ENCODE measurements at places on chromosomes 3 and 15.

GRCh38 chr3:104108522-104108921 is 1258.2 kb upstream of the ALCAM start:
- DNase-seq: no peak

DNA sequence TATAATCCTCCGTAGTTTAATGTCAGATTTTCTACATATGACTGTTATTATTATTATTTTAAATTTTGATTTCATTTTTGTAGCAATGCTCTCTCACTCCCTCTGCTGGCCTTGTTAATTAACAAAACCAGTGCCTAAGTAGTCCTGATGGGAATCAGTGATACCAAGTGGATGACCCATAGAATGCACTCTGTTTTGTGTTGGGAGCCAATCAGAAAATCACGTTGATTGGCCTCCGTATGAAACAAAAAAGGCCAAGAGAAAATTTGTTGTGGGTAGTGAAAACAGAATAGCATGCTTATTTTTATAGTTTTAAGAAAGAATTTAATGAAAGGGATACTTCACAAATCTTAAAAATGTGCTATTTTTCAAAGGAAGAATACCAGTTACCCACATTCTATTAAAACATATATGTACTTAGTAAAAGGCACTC is 34.4 kb upstream of the MEIS2 start:
- no peak for DNase-seq

- peak; percentile 49 for DNase-seq
Measured at GRCh38 chr3:111717601-111718000, 122.5 kb upstream of the ZBED2 start.

GRCh38 chr15:66581972-66582537 is 16.3 kb upstream of the LCTL start:
- DNase-seq: no peak

DNA sequence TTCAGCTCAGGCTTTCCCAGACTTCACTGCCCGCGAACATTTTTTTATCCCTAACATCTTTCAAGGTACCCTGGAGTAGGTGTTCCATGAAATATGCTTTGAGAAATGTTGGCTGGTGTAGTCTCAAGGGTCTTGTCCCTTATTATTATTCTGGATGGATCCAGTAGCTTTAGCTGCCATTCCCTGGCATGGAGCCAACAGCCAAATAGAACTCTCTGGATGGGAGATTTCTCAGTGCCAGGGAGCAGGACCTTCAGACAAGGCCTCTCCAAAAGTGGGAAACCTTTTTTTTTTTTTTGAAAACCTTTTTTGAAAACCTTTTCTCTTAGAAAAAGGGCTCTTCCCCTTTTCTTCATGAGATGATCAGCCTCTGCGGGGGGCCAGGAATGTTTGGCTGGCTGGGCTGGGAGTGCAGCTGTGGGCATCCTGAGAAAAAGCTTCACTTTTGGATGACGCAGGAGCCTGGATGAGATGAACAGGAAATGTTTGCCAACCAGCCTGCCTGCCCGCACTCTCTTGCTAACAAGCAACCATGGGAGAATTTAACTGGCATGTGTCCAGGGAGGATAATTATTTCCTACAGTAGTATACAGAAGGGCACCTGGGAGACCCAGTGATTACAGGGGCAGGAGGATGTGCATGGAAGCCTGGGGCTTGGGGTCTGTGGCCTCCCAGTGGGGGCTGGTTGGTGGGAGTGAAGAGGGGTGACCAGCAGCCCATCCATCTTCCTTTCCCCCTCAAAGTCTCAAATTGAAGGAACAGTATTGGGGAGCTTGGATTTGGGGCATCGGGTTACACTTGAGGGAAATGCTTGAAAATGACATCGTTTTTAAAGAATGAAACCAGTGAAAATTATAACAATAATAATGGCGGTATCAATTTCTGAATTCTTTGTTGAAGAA is 109.1 kb upstream of the LRIG1 start:
- no peak for DNase-seq

- DNase-seq: no peak
Measured at GRCh38 chr3:146326875-146327543, 76.1 kb upstream of the PLSCR4 start.

GRCh38 chr15:68334661-68335124 is 57.1 kb downstream of the FEM1B start:
- no peak for DNase-seq

- DNase-seq: no peak
Measured at GRCh38 chr3:148710665-148711064, 13.0 kb downstream of the AGTR1 start.

GRCh38 chr15:95300958-95301357 is 1029.5 kb upstream of the NR2F2 start:
- DNase-seq: no peak

- no peak for DNase-seq
Measured at GRCh38 chr3:183917776-183918175, 33.1 kb upstream of the PARL start.

- DNase-seq: no peak
Measured at GRCh38 chr15:35466476-35466875, 79.5 kb downstream of the DPH6 start.

DNA sequence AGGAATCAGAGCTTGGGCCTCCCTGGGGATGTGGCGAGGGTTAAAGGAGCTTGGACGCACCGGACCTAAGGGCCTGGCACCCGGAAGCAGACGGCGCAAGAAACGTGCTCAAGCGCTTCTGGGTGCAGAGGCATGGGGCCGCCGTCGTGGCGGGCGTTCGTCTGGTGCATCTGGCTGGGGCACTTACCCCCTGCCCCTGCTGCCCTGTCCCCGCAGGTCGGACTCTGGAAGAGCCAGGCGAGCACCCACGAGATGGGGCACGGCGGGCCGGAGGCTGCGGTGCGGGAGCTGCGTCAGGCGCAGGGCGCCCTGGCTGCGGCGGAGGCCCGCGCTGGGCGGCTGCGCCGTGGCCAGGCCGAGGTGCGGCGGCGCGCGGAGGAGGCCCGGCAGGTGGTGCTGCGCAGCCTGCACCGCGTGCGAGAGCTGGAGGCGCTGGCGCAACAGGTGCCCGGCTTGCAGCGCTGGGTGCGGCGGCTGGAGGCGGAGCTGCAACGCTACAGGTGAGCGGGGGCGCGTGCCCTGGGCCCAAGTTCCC is 2.5 kb downstream of the EFCC1 start:
- peak; percentile 26 for DNase-seq

GRCh38 chr3:129281726-129282125 is 3.1 kb downstream of the HMCES start:
- no peak for DNase-seq

GRCh38 chr15:28936081-28936480 is 50.3 kb downstream of the APBA2 start:
- no peak for DNase-seq

DNA sequence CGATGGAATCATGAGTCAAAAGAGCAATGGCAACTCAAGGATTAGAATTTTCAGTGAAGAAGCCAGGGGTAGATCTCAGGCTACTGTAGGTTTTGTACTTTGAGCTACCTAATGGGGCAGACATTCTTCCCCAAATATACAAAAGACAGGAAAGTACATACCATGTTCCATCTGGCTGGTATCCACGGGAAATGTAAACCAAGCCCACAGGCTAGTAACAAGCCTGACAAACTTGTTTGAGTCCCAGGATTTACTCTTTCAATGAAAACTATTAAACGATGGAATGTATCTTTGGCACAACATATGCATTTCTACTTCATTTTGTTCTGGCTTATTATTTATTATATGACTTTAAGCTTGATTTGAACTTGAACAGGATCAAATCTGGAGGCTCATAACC is 44.2 kb upstream of the GOLIM4 start:
- DNase-seq: no peak

DNA sequence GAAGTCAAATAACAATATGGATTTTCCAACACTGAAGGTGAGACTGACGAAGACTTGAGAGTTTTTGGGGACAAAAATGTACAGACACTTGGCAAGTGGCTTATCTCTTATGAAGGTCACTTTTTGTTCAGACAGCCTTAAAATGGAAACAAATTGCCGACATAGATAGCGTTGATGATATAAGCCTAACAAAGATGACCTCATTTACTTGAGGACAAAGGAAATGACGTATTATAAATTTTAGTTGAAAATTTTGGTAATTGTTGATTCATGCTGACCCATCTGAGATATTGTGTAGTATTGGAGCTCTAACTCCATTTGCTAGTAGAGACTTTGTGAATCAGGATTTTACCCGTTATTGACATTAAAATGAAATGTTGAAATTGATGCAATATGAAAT is 168.3 kb downstream of the SPATA16 start:
- DNase-seq: no peak

GRCh38 chr15:95953032-95953431 is 377.5 kb upstream of the NR2F2 start:
- no peak for DNase-seq

DNA sequence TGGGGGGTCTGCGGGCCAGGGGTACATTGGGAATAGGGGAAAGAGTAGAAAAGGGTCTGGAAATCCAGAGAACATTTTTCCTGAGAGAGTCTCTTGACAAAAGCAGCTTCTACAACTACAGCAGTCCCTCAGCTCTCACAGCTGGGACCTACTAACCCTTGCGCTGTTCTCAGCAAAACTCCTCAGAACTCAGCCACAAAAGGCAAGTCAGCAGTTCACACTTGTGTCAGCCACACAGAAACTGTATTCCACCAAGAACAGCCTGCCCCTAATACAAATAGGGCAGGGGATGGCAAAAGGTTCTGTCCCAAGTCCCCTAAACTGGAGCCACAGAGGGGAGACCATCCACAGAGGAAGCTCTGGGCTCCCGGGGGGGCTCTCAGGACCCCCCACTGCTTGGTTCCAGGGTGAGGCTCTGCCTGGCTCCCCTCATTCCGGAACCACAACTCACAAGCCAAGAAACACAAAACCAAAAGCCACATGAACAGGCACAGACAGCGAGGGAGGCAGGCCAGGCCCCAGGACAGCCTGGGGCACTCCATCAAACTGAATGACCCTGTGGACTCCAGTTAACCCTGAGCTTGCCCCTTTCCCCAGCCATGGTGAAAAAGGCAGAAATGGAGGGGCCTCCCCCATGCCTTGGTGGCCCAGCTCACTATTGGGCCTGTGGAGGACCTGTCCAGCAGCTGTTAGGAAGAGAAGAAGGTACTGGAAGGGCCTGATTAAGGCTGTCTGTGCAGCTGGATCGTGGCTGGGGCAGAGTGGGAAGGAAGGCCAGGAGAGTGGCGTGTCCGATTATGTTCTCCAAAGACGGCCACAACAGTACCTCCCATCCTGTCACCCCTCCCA is 162.0 kb downstream of the CHSY1 start:
- DNase-seq: no peak

DNA sequence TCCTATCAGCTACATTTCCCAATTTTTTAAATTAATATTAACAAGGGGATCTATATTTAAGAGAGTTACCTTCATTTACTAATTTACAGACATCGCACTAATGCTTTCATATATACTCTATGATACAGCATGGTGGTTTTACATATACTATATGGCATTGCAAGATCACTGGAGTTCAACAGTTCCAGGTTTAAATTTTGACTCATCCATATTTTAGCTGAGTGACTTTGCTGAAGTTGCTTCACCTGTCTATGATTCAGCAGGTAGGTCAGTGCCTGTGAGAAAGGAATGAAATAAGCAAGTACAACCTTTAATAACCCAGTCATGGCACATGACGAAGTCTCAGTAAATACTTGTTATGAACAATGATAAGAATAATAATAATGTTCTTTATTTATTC is 211.1 kb downstream of the P3H2 start:
- DNase-seq: no peak

GRCh38 chr15:46815240-46815639 is 902.1 kb upstream of the SEMA6D start:
- DNase-seq: no peak

DNA sequence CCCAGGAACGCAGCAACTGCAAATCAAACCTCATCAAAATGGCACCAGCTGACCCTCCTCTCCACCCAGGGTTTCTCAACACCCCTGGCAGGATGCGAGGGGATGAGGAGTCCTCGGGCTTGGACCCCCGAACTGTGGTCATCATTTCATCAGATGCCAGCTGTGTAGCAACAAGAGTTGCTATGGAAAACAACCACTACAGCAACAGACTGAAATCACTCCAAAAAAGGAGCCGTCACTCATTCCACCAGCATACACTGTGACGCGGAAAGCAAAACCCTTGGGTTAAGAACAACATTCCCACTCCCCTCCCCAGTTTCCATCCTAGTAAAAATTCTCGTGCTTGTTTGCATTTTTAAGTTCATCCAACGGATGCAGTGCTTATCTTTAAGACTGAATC is 40.1 kb downstream of the VGLL4 start:
- DNase-seq: no peak

DNA sequence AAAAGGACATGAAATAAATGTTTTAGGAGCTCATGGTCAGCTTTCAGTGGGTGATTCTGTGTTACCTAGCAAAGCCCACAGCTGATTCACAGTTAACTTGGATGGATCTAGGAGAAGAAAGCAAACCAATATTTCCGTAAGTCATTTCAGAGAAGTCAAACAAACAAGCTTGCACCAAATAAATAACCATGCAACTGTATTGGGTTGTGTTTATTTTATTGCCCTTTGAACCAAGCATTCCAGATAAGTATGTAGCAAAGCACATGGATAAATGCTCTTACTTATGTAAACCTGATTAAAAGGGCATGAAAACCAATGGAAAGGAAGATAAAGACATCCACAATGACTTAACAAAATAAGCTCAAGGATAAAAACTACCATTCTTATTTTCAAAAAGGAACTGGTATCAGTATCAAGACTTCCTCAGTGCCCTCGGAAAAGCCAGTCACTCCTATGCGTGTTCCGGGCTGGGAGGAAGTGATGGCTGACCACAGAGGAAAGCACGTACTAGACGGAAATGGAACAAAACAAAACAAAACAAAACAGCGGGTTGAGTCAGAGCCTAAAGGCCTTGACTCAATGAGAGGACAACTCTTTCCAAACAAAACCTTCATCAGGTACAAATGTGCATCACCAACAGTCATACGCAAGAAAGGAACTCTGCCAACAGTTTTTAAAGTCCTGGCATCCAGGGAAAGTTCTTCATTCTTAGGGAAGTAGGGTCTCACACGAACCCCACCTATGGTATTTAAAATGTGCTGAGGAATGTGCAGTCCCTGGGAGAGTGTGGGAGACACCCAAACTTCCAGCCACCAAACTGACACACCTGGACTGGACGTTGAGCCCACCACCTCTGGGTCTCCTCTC is 103.3 kb downstream of the SNRK start:
- peak; percentile 53 for DNase-seq

GRCh38 chr15:61069394-61070075 is 159.6 kb downstream of the RORA start:
- DNase-seq: no peak

All from stimulated activated CD8-positive, alpha-beta memory T cell treated with anti-CD3 and anti-CD28 coated beads, Interleukin-4, amount 100 ng/mL, for 1 hour (primary cell).